ENCODE measurements at places on chromosomes 12 and 14.

GRCh38 chr12:110149086-110149660 lies 25.0 kb downstream of the IFT81 start:
- H3K36me3 ChIP-seq, result no peaks in the 10 kb centered on the region
- no peaks in the 10 kb centered on the region for H3K27me3 ChIP-seq
- DNase-seq, result peak; percentile 16

- DNase-seq, result no peak
- no peak overlapping the region for H3K27ac ChIP-seq
- no peaks in the 10 kb centered on the region for H3K27me3 ChIP-seq
Observed at GRCh38 chr14:104359969-104360442, 219.6 kb upstream of the C14orf180 start.

- DNase-seq, result no peak
- H3K4me1 ChIP-seq, result no peaks in the 10 kb centered on the region
- H3K36me3 ChIP-seq, result no peaks in the 10 kb centered on the region
Observed at GRCh38 chr12:52789637-52790426, 6.1 kb downstream of the KRT3 start.

GRCh38 chr14:49641697-49642129 lies 6.7 kb upstream of the DNAAF2 start:
- peaks cover 8% of the 10 kb centered on the region for H3K36me3 ChIP-seq
- DNase-seq, result no peak
- no peaks in the 10 kb centered on the region for H3K27me3 ChIP-seq
- H3K4me3 ChIP-seq, result no peak overlapping the region
- no peak overlapping the region for H3K27ac ChIP-seq

GRCh38 chr12:103632554-103633216 lies 45.6 kb downstream of the STAB2 start:
- no peaks in the 10 kb centered on the region for H3K27me3 ChIP-seq
- H3K27ac ChIP-seq, result no peak overlapping the region
- no peaks in the 10 kb centered on the region for H3K4me1 ChIP-seq

DNA sequence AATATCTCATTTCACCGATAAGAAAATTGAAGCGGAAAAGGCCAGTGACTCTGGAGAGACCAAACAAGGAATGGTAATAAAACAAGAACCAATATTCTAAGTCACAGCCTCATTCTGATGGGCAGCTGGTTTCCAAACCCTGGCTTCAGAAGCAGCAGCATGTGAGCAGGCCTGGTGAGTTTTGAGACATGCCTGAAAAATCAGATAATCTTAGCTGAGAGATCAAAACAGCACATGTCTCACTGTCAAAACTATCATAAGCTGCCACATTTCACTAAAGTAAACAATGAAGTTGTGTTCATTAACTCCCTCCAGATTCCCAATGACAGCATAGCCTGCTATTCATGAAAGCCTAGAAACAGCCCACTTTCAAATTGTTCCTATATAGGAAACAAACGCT lies 36.5 kb downstream of the CIT start:
- H3K27ac ChIP-seq, result no peak overlapping the region
- no peak for DNase-seq
- H3K36me3 ChIP-seq, result peaks cover 3% of the 10 kb centered on the region
- no peaks in the 10 kb centered on the region for H3K27me3 ChIP-seq
- H3K4me1 ChIP-seq, result no peaks in the 10 kb centered on the region
- no peak overlapping the region for H3K4me3 ChIP-seq

DNA sequence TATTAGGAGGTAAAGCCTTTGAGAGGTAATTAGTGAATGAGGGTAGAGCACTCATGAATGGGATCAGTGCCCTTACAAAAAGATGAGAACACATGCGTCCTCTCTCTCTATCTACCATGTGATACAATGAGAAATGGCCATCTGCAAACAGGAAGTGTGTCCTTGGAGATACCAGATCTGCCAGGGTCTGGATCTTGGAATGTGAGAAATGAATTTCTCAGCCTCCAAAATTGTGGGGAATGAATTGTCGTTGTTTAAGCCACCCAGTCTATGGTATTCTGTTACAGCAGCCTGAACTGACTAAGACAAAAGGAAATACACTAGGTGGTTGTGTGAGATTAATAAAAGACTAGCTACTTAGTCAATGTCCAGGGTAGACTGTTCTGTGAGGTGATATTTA lies 366.6 kb downstream of the NELL2 start:
- H3K4me3 ChIP-seq, result no peak overlapping the region
- no peak for DNase-seq
- H3K4me1 ChIP-seq, result no peaks in the 10 kb centered on the region
- no peaks in the 10 kb centered on the region for H3K36me3 ChIP-seq

- H3K27me3 ChIP-seq, result no peaks in the 10 kb centered on the region
- no peak overlapping the region for H3K4me3 ChIP-seq
- no peak overlapping the region for H3K27ac ChIP-seq
- DNase-seq, result no peak
- no peaks in the 10 kb centered on the region for H3K4me1 ChIP-seq
Observed at GRCh38 chr12:547883-548470, 88.2 kb downstream of the B4GALNT3 start.

GRCh38 chr12:80697270-80697887 lies 10.1 kb upstream of the MYF6 start:
- no peaks in the 10 kb centered on the region for H3K36me3 ChIP-seq
- no peaks in the 10 kb centered on the region for H3K27me3 ChIP-seq
- DNase-seq, result no peak
- H3K4me3 ChIP-seq, result no peak overlapping the region
- no peaks in the 10 kb centered on the region for H3K4me1 ChIP-seq

- H3K4me1 ChIP-seq, result no peaks in the 10 kb centered on the region
- no peak overlapping the region for H3K27ac ChIP-seq
- H3K4me3 ChIP-seq, result no peak overlapping the region
- no peaks in the 10 kb centered on the region for H3K27me3 ChIP-seq
- no peak for DNase-seq
- no peaks in the 10 kb centered on the region for H3K36me3 ChIP-seq
Observed at GRCh38 chr14:23936084-23936829, 17.3 kb upstream of the DHRS4 start.

- H3K27me3 ChIP-seq, result no peaks in the 10 kb centered on the region
- no peak overlapping the region for H3K4me3 ChIP-seq
- H3K27ac ChIP-seq, result no peak overlapping the region
- no peak for DNase-seq
- no peaks in the 10 kb centered on the region for H3K36me3 ChIP-seq
Observed at GRCh38 chr12:29728030-29728429, 55.7 kb downstream of the TMTC1 start.

DNA sequence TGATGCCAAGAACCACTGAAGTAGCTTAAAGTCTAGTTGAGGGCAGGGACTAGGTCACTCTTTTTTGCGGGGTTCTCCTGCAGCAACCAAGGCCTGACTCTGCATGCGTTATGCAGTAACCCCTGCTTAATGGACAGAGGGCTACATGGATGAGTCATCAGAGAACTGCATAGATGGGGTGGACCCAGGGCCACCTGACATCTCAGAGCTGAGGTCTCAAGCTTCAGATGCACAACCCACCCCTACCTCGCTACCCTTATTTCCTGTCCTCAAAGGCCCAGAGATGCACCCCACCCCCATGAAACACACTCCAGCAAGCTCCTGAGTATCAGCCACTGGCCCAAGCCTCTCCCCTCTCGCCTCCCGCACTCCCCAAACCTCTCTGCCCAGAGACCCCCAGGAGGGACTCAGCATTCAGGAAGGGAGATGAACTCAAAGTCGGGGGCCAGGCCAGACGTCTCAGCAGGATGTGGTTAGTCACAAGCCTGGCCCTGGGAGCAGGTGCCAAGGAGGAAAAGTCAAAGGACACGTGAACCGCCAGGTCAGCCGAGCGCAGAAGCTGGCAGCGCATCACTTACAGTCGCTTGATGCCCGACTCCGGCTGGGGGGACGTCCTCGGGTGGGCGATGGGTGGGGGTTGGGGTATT lies 25.8 kb downstream of the SNRNP35 start:
- H3K36me3 ChIP-seq, result no peaks in the 10 kb centered on the region
- H3K27ac ChIP-seq, result no peak overlapping the region
- H3K27me3 ChIP-seq, result no peaks in the 10 kb centered on the region
- H3K4me3 ChIP-seq, result no peak overlapping the region
- no peaks in the 10 kb centered on the region for H3K4me1 ChIP-seq

All from GM12878 (cell line).